ENCODE measurements at places on chromosomes 7 and 10.

GRCh38 chr7:50347693-50348092 is 43.2 kb downstream of the IKZF1 start:
- DNase-seq = no peak

- peak; percentile 48 for DNase-seq
These were observed 8.1 kb downstream of the TOMM7 start for GRCh38 chr7:22814261-22815208.

- DNase-seq = peak; percentile 34
These were observed 545.1 kb downstream of the AUTS2 start for GRCh38 chr7:70143075-70144044.

- DNase-seq = peak; percentile 79
These were observed at the start of gene FAM180A for GRCh38 chr7:135748770-135749169. Gene FAM180A (minus strand): TSS chr7:135748813. CDS start chr7:135748580, 233 bp downstream.

GRCh38 chr7:29397398-29397797 is 166.2 kb upstream of the PRR15 start:
- DNase-seq = no peak

DNA sequence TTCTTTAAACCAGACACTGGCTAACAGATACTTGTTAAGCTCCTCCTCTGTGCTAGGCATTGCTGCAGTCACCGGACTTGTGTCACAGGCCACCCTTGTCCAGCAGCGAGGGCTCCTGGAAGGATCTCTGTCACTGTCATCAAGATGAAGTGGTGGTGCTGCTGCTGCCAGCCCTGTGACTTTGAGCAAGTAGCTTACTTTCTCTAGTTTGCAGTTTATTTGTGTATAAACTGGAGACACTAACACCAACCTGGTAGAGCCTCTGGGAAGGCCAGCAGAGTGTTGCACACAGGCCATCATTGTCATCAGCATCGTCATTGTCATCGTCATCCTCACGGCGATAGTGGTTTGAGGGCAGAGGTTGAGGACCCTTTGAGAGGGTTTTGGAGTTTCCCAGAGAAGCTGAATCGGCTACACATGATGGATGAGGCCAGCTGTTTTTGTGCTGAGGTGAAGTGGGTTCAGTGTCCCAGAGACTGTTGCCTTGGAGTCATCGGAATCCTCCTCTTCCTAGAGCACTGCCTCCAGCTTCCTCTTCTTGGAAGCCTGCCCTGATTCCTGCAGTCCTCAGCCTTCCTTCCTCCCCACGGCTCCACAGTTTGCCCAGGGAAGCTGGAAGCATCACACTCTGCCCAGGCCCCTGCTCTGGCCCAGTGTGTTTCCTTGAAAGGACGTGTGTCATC is 128.4 kb downstream of the GRK5 start:
- DNase-seq = no peak

- no peak for DNase-seq
These were observed 80.0 kb downstream of the RBM33 start for GRCh38 chr7:155724327-155725005.

GRCh38 chr10:124422742-124423141 is 4.0 kb upstream of the OAT start:
- no peak for DNase-seq

DNA sequence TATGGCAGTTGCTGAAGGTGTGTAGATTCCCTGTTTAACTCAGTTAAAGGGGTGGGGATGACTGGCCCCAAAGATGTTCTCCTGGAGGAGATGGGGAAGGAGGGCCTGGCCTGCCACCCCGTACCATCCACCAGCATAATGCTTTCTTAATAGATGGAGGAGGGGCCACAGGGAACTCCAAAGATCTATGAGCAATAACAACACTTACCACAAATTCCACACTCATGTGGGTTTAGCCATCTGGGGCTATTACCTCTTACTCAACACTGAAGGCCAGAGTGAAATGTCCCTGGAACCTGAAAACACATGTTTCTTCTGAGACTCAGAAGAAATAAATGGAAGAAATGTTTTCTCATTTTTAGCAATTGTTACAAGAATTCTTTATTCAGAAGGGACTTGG is 259.0 kb downstream of the CXCL12 start:
- DNase-seq = peak; percentile 70

GRCh38 chr7:148983200-148984146 is 44.8 kb downstream of the PDIA4 start:
- DNase-seq = peak; percentile 86

DNA sequence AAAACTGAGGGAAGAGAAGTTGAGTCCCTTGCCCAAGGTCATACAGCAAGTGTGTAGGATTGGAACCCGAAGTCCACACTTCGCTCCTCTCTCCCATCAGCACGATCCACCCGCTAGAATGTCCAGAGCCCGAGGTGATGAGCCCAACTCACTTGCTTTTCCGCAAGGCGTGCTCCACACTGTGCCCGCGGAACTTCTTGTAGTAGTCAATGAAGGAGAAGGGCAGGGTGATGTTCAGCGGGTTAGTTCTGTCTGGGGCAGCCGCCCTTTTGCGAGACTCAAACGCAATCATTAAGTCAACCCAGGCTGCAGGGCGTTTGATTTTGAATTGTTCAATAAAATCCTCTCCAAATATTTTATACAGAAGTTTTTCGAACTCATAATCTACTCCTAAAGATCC is 58.6 kb downstream of the PNLIPRP2 start:
- no peak for DNase-seq

GRCh38 chr10:50367732-50368131 is 116.4 kb upstream of the ASAH2 start:
- DNase-seq = peak; percentile 37

- DNase-seq = peak; percentile 54
These were observed 109.2 kb downstream of the EPC1 start for GRCh38 chr10:32237644-32238345.

GRCh38 chr7:123498601-123499000 is 35.8 kb downstream of the IQUB start:
- no peak for DNase-seq

DNA sequence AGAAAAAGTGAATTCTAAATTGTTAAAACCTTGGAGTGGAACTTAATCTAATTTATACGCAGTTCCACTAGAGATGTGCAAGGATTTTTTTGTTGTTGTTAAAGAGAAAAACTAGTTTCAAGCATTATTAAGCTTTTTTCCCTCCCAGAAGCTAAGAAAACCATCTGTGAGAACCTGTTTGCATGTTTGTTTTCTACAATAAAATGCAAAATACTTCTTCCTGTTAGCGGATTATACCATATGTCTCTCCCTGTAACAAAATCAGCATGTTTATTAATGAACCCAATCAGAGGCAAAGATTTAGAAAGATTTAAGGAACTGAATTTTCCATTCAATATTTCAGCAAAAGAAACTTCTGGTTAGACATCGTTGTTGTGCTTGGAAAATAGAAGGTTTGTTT is 579.8 kb upstream of the GALNT17 start:
- no peak for DNase-seq

DNA sequence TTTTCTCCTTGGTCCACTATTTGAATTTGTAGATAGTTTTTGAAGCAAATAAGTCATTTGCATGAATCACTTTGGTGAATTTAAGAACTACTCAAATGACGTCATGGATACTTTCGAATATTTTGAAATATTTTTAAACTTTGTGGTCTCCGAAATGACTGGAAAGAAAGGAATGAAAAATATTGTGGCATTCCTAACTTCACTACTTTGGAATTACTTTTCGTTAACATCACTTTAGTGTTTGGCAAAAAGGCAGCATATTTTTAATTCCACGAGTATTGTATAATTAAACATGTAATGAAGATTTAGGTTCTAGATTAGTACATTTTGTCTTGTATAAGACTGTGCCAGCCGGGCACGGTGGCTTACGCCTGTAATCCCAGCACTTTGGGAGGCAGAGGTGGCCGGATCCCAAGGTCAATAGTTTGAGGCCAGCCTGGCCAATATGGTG is 35.3 kb upstream of the ZRANB1 start:
- DNase-seq = peak; percentile 95

DNA sequence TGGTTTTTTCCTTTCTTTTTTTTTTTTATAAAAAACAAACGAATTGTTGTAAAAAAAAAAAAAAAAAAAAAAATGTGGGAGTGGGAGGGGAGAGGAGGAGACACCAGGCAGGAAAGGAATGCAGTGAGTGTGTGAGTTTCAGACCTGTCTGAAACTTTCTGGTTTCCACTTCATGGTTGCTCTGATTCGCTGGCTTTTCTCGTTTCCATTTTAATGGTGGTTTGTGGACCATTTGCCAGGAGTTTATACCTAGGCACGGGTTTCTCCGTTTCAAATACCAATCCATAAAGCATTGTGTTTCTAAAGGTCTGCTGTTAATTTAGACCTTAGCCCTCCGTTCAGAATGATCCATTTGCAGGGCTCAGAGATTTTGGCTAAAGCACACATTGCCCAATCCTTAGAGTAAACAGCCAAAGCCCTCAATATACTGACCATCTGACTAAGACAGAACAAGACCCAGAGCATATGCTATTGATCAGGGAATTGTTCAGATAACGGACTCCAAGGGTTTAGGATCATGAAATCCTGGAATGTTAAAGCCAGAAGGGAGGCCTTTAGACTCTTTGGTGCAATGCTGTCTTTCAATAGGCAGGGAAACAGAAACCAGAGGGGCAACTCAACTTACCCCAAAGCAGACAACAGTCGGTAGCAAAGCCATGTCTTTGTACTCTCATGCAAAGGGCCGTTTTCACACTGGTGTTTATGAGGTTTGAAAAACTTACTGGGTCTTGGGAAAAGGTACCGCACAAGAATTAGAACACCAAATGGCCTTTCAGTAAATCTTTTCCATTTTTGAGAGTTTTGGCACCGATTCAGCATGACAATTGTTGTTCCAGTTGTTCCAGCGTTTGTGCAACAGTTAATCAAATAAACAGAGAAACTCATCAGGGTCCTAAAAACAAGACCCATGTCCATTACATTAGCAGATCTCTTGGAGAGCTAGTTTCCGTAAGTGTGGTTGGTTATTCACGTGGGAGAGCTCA is 94.3 kb upstream of the AGBL3 start:
- peak; percentile 49 for DNase-seq

- no peak for DNase-seq
These were observed 96.4 kb downstream of the HIPK2 start for GRCh38 chr7:139681463-139681755.

- DNase-seq = no peak
These were observed 66.1 kb upstream of the ZPBP start for GRCh38 chr7:50159154-50159553.

GRCh38 chr10:11759347-11759746 is 17.2 kb downstream of the ECHDC3 start:
- no peak for DNase-seq

DNA sequence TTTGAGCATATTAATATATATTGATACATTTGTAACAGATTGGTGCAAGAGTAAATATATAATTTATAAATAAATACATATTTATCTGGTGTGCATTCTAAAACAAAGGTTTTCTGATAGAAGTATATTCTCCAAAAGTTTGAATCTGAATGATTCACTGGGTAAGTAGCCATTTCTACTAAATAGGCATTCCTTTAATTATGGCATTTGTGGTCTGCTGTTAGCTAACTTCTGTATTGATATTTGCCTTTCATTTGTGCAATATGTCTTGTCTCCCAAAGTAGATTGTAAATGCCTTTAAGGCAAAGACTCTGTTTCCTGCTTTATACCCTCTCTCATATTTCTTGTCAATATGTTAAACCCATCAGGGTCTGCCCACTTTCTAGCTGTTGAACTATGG is 11.1 kb upstream of the ARID5B start:
- peak; percentile 40 for DNase-seq

DNA sequence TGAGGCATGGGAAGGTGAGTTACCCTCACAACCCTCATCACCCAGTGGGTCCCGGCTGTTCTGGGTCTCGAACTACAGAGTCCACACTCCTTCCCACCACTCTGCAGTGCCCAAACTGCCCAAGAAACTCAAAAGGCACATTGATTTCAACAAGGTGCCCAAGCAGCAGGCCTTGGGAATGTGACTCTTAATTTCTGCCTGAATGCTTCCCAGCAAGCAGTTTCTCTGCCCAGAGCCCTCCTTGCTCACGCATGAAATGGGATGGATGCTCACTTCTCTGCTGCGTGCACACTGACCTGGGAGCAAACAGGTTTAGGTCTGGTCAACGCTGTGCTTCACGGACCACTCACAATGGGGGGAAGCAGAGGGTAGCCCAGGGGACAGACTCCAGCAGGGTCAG is 77.9 kb downstream of the GRB10 start:
- DNase-seq = no peak

DNA sequence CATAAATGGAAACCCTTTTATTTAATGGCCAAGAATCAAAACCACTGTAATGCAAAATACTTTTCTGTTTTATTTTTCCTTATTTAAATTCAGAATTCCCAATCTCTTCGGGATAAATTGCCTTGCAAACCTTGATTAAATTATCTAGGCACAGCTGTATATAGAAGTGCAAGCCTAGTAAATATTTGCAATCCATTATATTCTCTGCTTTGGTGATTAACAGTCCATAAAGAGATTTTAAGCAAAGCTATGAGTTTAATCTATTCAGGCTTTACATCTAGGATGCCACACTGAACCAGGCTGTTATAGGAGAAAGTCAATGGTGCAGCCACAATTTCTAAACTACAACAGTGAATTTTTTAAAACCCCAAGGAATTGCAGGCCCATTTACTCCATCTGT is 43.6 kb upstream of the THSD7A start:
- DNase-seq = no peak

DNA sequence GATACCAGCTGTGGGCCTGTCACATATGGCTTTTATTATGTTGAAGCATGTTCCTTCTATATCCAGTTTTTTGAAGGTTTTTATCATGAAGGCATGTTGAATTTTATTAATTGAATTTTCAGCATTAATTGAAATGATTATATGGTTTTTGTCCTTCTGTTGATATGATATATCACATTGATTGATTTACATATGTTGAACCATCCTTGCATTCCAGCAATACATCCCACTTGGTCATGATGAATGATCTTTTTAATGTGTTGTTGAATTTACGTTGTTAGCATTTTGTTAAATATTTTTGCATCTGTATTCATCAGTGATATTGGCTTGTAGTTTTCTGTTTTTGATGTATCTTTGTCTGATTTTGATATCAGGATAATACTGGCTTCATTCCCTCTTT is 21.2 kb downstream of the PRSS37 start:
- no peak for DNase-seq

GRCh38 chr7:30238721-30239441 is 45.5 kb upstream of the ZNRF2 start:
- peak; percentile 66 for DNase-seq

GRCh38 chr7:112707655-112708054 is 82.5 kb downstream of the TMEM168 start:
- DNase-seq = no peak

DNA sequence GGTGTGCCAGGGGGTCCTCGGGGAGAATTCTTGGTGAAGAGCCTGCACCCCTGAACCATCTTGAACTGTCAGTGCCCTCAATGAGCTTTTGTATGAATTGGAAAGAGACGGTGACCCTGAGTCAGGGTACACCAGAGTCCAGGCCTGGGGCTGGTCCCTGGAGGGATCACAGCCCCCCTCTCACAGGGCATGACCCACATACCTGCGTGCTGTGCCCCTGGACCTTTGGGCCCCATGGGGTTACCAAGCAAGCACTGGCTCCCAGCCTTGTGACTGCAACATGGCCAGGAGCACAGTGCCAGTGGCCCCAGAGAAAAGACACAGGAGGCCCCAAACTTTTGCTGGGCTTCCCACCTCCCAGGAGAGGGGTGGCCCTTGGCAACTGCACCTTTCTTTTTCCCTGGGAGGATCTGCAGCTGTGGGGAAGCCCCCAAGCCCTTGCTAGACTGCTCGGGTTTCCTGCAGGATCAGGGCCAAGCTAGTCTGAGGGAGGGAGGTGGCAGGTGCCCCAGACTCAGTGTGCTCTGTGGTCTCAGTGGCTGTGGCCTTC is 153.5 kb downstream of the ZNF248 start:
- no peak for DNase-seq
